ENCODE measurements at places on chromosomes 12 and 14.

GRCh38 chr14:90294872-90295271 lies 36.9 kb downstream of the NRDE2 start:
- no peak for DNase-seq

GRCh38 chr12:55725556-55725955 lies 3.3 kb downstream of the CD63 start:
- DNase-seq, result no peak

GRCh38 chr14:69615496-69616407 lies 4.4 kb downstream of the SUSD6 start:
- no peak for DNase-seq

DNA sequence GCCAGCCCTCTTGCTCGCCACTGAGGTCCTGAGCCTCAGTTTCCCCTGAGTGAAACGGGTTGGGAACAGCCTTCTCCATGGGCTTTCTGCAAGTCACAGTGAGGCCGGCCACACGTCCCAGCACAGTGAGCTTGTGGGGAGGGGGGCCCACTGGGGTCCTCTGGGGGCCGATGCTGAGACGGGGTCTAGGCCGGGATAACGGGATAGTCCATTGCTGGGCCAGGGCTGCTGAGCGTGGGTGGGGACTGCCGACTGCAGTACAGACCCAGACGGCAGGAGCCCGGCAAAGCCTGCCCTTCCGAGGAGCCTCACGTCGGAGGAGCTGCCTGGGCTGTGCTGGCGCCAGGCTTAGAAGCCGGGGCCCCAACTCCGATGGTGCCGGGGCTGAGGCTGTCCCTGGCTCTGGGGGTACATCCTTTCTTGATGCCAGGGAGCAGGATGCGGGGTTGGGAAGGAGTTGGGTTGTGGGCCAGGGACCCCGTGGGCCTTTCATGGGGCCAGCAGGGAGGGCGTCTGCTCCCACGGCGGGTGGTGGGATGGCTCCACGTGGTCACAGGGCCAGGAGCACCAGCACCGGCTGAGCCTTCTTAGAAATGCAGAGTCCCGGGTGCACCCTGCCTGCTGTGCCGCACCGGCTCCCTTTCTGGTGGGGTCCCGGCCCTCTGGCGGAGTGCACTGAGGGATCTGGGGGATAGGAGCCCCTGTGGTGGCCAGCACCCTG lies 24.2 kb downstream of the NOC4L start:
- no peak for DNase-seq

DNA sequence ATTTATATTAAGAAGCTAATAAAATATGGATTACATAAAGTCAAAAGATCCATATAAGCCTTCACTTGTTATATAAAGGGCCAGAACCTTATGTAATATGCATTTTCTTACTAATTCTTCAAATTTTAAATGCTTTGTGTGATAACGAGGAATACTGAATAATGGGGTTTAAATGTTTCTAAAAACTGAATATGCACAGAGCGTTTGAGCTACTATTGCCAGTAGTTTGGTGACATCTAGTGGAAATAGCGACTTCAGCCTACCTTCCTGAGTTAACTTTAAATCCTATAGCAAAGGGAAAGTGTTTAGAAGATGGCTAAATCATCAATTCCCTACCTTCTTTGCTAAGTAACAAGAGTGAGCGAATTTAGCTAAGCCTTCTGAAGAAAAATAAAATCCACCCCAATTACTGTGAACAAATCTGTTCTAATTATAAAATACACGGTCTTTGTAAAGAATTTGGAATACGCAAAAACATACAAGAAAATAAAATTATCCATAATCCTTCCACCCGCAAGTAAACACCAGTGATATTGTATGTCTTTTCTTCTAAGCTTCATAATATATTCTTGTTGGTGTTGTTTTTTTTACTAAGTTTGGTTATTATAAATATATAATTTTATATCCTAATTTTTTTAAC lies 115.5 kb upstream of the G2E3 start:
- DNase-seq, result peak; percentile 26
